Urothelium cell line (cell line): ENCODE measurements at places on chromosomes 16 and 17.

DNA sequence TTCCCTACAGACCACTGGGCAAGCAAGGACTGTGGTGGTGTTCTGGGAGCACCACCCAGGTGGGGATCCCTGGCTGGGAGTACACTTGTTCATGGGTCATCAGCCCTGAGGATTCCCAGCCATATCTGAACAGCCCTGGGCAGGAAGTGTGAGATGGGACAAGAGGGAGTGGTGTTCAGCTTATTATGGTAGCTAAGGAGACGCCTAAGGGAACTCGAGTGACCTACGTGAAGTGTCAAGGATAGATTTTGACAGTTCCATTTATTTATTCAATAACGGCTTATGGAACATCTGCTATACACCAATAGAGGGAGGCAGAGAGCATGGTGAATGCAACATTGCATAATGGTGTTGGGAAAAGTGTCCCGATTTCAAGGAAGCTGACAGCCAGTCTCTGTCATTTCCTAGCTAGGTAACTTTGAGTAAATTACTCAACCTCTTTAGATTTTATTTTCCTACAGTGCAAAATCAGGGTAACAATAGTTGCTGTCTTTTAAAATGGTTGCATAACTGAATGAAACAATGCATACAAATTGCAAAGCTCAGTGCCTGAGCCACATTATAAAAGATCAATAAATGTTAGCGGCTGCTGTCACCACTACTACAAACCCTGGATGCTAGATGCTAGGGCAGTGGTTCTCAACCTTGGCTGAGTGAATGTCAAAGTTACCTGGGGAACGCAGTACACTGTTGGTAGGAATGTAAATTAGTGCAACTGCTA lies 534.1 kb downstream of the GRIN2A start:
- peak; percentile 55 for DNase-seq

DNA sequence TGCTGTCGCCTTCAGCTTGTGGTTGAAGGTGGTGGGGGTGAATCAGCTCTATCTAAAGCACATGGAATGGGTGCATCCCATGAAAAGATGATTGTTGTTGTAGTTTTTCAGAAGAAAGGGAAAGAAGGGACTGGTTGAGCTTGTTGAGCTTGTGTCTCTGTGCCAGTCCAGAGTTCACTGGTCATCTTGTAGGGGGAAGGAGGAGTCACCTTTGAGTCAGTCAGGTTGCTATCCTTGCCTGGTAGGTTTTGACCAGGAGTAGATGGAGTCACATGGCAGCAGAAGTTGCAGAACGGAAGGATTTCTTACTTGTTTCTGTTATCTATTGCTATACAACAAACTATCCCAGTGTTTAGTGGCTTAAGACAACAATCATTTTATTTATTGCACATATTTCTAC lies 73.3 kb downstream of the PLCG2 start:
- no peak for DNase-seq

- no peak for DNase-seq
Measured at GRCh38 chr17:28977659-28978355, 26.5 kb upstream of the PHF12 start.

- DNase-seq = peak; percentile 84
Measured at GRCh38 chr17:82414548-82415281, 3.4 kb upstream of the HEXD start.

DNA sequence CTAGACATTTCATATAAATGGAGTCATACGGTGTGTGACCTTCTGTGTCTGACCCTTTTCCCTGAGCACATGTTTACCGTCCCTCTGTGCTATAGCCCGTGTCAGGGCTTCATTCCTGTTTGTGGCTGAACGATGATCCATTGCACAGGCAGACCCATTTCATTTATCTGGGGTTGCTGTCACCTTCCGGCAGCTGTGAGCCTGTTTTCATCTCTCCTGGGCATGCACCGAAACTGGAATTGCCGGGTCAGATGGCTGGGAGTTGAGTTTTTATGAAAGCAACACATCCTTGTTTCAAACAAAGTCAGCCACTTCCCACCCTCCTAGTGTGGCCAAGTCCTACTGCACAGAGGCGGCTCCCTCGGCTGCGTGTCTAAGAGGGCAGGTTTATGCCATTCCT lies 25.5 kb downstream of the BAIAP2 start:
- DNase-seq = no peak

- no peak for DNase-seq
Measured at GRCh38 chr17:47882247-47882646, 13.8 kb upstream of the SP2 start.

DNA sequence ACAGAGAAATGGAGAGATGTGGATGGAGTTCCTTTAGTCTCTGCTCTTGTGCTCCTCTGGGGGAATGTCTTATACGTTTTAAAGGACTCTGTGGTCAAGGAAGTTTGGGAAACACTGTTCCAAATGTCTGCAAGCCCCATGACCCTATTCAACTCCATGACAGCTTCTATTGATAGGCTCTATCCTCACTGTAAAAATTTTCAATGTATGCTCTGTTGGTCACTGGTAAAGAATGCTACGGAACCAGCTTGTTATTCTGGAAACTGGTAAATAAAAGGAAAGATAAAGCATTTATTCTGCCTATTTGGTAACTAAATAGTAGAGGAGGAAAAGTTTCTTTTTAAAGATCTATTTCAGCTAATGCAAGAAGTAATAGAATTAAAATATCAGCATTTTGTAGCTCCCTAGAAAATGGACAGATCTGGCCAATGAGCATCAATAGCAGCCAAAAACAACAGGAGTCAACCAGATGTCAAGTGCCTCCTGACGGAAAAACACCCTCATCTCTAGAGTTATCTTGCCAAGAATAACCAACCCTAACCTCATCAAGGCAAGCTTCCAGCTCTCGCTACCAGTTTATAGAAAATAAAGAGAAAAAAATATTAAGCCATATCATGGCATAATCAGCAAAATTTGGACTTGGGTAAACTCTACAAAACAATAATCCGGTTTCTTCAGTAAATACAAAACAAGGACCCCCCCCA lies 16.1 kb downstream of the GDE1 start:
- DNase-seq = no peak

- no peak for DNase-seq
Measured at GRCh38 chr17:31390748-31391495, 553 bp upstream of the RAB11FIP4 start.

DNA sequence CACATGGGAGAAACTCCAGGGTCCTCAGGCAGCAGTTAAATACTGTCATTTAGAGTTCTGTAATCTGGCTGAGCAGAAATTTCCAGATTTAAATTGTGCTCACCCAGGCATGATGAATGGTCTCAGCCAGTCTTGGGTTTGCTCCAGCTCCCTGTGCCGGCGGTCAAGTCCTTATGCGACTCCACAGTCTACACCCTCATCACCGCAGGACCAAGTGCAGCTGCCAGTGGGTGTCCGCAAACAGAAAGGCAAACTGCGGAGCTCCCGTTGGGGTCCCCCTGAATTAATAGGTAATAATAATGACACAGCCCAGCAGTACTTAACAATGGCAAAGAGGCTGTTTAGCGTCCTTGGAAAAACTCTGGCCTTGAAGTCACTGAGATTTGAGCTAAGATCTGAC lies 3.9 kb upstream of the CACNG4 start:
- no peak for DNase-seq

GRCh38 chr16:12763517-12763916 lies 40.2 kb downstream of the CPPED1 start:
- no peak for DNase-seq

DNA sequence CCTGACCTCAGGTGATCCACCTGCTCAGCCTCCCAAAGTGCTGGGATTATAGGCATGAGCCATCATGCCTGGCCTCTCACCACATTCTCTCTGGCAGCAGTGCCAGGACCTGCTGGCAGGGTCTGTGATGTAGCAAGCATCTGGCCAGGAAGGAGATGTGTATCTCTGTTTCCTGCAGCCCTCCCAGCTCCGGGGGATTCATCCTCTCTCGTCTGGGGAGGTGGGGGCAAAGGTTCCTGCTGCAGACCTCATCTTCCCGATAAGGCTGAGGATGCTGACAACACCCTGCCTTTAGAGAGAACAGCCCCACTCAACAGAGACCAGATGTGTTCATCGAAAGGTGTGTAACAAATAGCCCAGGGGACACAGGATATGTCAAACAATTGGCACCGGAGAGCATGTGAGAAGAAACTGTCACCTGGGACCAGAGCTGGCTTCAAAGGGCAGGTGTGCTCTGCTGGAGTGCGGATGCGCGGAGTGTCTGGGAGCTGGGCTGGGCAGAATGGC lies 54.8 kb upstream of the SEC14L1 start:
- DNase-seq = no peak

- DNase-seq = no peak
Measured at GRCh38 chr16:85724936-85725335, 26.0 kb downstream of the C16orf74 start.

- peak; percentile 52 for DNase-seq
Measured at GRCh38 chr16:68992521-68992920, 112.9 kb upstream of the HAS3 start.

GRCh38 chr16:67170168-67170948 lies at the start of gene NOL3:
Gene NOL3, plus strand, starts transcription at chr16:67170538.
- peak; percentile 91 for DNase-seq

DNA sequence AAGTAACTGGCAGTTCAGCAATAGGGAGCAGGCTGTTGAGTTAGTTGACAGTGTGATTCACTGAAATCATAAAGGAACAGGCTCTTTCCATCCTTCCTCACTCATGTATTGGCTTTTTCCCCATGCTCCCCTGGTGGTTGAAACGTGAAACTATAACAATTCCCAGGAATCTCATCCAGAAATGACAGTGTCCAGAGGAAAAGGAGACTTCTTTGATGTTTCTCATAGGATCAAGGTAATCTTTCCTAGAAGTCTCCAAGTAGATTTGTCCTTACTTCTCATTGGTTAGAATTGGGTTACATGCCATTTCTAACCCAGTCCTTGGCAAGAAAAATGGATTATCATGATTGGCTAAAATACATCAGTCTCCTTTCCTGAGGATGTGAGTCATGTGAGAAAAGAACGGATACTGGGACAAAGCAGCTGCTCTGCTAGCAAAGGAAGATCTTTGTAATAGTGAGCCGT lies 14.4 kb downstream of the TTC19 start:
- peak; percentile 21 for DNase-seq

DNA sequence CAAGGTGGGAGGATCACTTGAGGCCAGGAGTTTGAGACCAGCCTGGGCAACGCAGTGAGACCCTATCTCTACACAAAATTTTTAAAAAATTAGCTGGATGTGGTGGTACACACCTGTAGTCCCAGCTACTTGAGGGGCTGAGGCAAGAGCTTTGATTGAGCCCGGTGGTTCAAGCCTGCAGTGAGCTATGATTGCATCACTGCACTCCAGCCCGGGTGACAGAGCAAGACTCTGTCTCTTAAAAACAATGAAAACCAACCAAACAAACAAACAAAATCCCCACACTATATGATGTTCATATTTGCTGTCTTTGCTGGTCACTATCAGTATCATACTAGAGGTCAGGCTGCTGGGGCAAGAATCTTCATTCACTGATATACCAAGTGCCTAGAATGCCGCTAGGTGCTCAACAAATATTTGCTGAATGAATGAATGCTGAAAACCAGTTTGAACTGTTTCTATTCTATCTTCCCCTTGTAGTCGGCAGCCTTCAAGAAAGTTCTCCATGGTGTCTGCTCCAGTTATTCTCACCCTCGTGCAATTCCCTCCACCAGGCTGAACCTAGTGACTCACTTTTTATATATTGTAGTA lies 127.0 kb downstream of the IRX3 start:
- no peak for DNase-seq

- DNase-seq = no peak
Measured at GRCh38 chr17:55273579-55274354, 9.0 kb downstream of the HLF start.

- peak; percentile 87 for DNase-seq
Measured at GRCh38 chr16:1772908-1773702, at the start of gene MRPS34. Gene MRPS34, minus strand, starts transcription at chr16:1773134. Its CDS starts 15 bp downstream, at chr16:1773119.

DNA sequence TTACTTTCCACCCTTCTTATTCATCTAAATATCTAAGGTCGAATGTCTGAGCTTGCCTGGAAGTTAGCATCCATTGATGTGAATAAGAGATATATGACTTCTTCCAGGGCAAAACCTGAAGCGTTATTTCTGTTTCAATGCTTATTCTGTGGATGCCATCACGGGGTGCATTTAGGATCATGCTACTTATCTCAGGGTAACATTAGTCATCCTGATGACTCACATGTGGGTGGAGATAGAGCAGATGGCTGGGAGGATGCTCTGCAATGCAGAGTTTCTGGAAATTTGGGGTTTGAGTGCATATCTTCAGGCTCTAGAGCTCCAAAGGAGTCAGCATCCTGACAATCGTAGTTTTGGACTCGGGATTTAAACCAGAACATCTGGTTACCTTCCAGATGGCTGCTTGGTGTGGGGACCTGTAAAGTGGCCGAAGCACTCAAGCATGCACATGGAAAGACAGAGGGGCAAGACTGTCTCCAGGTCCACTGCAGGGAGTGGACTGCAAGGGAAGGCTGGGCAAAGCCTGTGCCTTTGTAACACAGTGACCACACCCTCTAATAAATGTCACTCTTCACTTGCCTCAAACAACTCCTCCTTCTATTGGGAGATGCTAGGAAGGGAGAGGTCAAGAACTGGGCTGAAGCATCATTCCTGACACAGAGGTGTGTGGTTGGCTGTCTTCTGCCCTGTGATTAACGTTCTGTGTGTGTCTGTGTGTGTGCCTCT lies 175.2 kb upstream of the SALL1 start:
- DNase-seq = peak; percentile 44

DNA sequence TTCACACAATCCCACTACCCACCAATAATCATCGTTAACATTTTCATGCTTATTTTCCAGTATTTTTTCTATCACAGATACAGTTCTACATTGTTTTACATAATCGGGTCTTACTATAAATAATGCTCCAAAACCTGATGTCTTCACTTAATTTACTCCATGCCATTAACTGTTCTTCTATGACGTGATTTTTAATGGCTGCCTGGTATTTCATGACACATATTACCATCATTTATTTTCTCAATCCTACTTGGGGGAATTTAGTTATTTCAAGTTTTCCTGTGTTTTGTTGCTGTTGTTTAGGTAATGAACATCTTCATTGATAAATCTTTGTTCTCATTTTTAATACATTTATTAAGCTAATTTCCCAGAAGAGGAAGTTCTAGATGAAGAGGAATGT lies 14.7 kb downstream of the LPO start:
- no peak for DNase-seq

GRCh38 chr17:35588196-35588920 lies 1.2 kb downstream of the AP2B1 start:
- peak; percentile 44 for DNase-seq

- DNase-seq = no peak
Measured at GRCh38 chr17:77607606-77608005, 350.9 kb upstream of the TNRC6C start.

GRCh38 chr17:27439342-27439741 lies 16.9 kb upstream of the KSR1 start:
- no peak for DNase-seq

DNA sequence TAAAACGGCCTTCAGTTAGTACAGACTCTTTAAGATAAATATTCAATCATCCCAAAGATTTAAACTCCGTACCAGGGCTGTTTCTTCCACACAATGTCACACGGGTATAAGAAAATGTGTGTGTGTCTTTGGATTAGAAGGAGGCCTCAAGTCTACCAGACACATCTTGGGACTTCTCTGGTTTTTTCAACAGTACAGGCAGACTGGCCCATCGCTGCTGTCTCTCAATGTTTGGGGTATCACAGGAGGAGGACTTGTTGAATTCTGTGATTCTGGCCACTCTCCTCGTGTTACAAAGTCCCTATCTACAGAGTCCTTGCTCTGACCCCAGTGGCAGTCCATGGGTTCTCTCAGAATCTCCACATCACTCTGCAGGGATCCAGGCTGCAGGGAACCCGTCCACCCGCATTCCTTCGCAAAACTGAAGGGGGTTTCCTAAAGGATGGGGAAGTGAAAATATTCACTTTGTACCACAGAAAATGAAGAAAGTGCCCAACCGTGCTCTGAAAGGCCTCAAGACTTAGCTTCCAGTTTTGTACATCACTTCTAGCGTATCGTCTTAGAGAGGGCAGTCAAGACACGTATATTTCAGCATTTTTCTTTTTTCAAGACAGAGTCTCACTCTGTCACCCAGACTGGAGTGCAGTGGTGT lies 373.2 kb downstream of the NPIPA8 start:
- DNase-seq = no peak
